Kidney (tissue), 22 donors: ENCODE measurements at places on chromosomes 7 and 10. TPM values are rescaled to one million over a fixed set of nuclear protein-coding genes. Genes with fewer than 3 reads are reported as not detected.

GRCh38 chr7:90092506-90092905 lies 61.8 kb upstream of the STEAP1 start:
- no peak overlapping the region for H3K4me3 ChIP-seq
- no peak overlapping the region for H3K27ac ChIP-seq
- H3K27me3 ChIP-seq: no peaks in the 10 kb centered on the region
- DNase-seq: no peak

NPC1L1 gene
- total RNA-seq: 0.88 TPM

DNA sequence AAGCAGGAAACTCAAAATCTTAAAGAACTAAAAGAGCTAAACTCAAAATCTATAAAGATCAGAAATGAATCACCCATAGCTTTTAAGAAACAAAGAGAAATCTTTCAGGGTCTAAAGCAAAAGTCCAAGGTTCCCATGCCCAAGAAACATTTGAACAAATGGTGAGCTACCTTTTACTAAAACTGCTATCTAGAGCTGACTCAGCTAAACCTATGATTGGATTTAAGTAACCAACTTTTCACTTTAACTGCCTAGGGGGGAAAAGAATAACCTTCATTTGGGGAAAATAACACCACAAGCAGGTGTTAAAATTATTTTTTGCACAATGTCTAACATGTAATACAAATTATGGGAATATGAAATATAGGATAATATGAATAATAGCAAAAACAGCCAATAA lies 328.4 kb downstream of the PHF14 start:
- DNase-seq: no peak
- no peaks in the 10 kb centered on the region for H3K4me1 ChIP-seq
- H3K27me3 ChIP-seq: no peaks in the 10 kb centered on the region
- H3K27ac ChIP-seq: no peak overlapping the region

- H3K4me3 ChIP-seq: no peak overlapping the region
- DNase-seq: no peak
- no peaks in the 10 kb centered on the region for H3K36me3 ChIP-seq
- no peaks in the 10 kb centered on the region for H3K27me3 ChIP-seq
- no peak overlapping the region for H3K27ac ChIP-seq
Measured at GRCh38 chr7:51606601-51607154, 290.1 kb upstream of the COBL start.
